ENCODE measurements at places on chromosomes 3 and 15.

GRCh38 chr15:24746094-24746493 lies 70.5 kb downstream of the NPAP1 start:
- DNase-seq, result no peak

GRCh38 chr15:65275728-65276126 lies 11.0 kb downstream of the PARP16 start:
- no peak for DNase-seq

GRCh38 chr3:149512073-149512782 lies 37.7 kb downstream of the TM4SF4 start:
- peak; percentile 68 for DNase-seq

GRCh38 chr15:99621767-99622166 lies 56.0 kb downstream of the MEF2A start:
- DNase-seq, result no peak

DNA sequence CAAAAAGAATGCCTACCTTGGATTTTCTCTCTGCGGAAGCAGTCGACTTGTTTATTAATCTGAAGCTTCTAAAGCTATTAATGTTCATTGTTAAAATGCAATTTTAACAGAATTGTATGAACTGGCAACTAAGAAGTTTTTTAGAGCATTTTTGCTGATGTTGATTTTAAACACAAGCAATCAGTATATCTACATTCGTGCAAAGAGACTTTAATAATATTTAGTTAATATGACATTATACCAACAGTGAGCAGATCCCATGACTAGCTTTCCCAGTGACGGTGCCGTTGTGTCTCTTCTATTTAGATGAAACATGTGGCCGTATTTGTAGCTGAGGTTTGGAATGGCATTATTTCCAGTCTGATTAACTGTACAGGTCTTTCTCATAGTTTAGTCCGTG lies 88.0 kb downstream of the PEX5L start:
- no peak for DNase-seq

- DNase-seq, result no peak
These were observed 145.8 kb downstream of the LRRK1 start for GRCh38 chr15:101064795-101065569.

DNA sequence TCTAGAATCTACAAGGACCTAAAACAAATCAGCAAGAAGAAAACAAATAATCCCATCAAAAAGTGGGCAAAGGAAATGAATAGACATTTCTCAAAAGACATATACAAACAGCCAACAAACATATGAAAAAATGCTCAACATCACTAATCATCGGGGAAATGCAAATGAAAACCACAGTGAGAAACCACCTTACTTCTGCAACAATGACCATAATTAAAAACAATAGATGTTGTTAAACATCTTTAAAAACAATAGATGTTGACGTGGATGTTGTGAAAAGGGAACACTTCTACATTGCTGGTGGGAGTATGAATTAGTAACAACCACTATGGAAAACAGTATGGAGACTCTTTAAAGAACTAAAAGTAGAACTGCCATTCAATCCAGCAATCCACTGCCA lies 96.2 kb downstream of the CBLB start:
- DNase-seq, result no peak

DNA sequence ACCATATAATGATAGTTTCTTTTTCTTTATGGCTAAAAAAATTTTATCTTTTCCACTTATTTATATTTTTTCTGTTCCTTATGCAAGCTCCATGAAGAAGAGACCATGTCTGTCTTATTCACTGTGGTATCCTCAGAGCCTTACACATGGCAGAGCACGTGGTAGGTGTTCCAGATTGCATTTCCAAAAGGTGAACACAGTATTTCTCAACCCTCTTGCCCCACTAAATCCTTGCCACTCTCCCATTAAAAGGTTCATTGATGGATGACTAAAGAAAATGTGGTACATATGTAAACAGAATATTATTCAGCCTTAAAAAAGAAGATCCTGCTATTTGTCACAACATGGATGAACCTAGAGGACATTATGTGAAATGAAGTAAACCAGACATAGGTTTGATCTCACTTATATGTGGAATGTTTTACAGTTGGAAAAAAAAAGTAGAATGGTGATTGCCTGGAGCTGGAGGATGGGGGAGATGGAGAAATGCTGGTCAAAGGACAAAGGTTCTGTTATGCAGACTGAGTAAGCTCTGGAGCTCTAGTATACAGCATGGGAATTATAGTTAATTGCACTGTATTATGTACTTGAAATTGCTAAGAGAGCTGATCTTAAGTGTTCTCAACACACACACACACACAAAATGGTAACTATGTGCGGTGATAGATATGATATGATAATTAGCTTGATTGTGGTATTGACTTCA lies 266.7 kb downstream of the CNTN3 start:
- no peak for DNase-seq

- DNase-seq, result no peak
These were observed 36.6 kb upstream of the STT3B start for GRCh38 chr3:31495971-31496665.

DNA sequence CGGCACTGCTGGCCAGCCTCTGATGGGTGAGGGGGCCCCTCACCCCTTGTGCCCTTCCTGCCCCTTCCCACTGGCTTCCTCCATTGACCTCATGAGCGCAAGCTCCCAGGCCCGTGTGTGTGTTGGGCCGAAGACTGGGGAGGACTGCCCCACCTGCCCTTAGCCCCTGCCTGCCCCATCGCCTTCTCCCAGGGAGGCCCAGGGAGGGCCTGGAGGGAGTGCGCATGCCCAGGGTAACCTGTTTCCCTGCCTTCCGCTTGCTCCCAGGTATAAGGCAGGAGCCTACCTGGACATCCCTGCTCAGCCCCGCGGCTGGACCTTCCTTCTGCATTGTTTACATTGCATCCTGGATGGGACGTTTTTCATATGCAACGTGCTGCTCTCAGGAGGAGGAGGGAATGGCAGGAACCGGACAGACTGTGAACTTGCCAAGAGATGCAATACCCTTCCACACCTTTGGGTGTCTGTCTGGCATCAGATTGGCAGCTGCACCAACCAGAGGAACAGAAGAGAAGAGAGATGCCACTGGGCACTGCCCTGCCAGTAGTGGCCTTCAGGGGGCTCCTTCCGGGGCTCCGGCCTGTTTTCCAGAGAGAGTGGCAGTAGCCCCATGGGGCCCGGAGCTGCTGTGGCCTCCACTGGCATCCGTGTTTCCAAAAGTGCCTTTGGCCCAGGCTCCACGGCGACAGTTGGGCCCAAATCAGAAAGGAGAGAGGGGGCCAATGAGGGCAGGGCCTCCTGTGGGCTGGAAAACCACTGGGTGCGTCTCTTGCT lies 8.8 kb downstream of the DLL4 start:
- peak; percentile 63 for DNase-seq

GRCh38 chr15:44034334-44034733 lies 160.7 kb downstream of the FRMD5 start:
- no peak for DNase-seq

DNA sequence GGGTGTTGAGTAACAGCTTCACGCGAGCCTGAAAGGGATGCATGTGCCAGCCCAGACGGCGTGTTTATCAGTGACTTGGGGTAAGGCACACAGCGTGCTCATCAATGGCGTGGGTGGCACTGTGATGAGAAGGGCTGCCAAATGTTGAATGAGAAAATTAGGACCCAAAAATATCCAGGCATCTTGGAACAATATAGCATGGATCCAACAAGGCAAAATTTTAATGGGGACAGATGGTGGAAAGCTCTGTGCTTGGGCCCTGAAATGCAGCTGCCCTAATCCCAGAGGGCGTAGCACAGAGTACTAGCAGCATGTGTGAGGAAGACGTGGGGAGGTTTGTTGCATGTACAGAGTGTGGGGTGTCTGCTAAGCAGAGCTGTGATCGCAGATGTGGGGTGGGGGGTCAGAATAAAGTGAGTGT lies 48.9 kb downstream of the SSUH2 start:
- no peak for DNase-seq

Measured in urothelium cell line (cell line).